ENCODE measurements at places on chromosomes 1 and 21. TPM values are rescaled to one million over a fixed set of nuclear protein-coding genes. Genes with fewer than 3 reads are reported as not detected.

NTMT2 gene
- not detected for total RNA-seq

HTR6 gene
- total RNA-seq = not detected

LEFTY2 gene
- not detected for total RNA-seq

DPYD gene
- 10.3 TPM for total RNA-seq

SLC1A7 gene
- total RNA-seq = not detected

C1QB gene
- not detected for total RNA-seq

GFI1 gene
- 1.2 TPM for total RNA-seq

DNA sequence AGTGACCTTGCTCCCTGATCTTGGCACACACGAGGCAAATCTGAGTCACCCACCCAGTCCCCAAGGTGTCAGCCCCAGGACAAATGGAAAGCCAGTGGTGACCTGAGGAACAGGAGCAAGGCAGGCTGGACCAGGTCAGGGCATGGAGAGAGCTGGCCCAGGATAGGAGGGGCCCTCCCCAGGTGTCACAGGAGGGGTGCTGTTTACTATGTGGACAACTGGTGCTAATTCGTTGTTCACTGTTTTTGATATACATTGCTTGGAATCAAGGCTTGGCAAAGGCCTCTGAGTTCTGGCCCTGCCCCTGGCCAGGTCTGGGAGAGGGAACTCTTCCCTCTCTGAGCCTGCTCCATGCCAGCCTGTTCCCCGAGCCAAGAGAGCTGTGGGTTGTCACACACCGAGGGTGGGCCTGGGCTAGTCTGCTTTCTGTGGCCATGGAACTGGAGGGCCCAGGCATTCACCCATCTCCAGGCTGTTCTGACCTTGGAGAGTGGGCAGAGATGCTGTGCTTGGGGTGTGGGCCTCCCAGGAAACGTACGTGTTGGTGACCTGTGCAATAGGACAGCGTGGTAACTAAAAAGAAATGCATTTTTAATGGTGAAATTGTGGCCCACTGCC is 41.8 kb downstream of the CRYAA start:
- DNase-seq = no peak

GRCh38 chr1:62516600-62516999 is 79.8 kb downstream of the USP1 start:
- DNase-seq = no peak

- no peak for DNase-seq
Observed at GRCh38 chr1:119885903-119886783, 10.2 kb downstream of the ADAM30 start.

- no peak for DNase-seq
Observed at GRCh38 chr21:16678429-16679160, 834.2 kb upstream of the CXADR start.

DNA sequence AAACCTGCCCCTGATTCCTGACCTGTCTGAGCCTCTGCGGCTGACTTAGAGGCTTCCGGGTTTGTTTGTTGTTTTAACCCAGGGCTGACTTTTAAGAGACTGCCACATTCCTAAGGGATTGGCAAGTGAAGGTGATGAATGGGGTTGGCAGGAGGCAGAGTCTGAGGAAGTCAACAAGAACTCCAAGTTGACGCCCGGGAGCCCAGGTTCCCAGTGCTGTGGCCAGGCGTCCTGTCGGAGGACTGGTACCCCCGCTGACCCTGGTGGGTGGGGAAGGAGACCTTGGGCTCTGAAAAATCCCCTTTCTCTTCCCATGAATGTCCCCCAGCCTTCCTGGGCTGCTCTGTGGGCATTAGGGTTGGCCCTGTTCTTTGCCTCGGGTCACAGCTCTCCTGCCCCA is 19.7 kb upstream of the EPS8L3 start:
- no peak for DNase-seq

DNA sequence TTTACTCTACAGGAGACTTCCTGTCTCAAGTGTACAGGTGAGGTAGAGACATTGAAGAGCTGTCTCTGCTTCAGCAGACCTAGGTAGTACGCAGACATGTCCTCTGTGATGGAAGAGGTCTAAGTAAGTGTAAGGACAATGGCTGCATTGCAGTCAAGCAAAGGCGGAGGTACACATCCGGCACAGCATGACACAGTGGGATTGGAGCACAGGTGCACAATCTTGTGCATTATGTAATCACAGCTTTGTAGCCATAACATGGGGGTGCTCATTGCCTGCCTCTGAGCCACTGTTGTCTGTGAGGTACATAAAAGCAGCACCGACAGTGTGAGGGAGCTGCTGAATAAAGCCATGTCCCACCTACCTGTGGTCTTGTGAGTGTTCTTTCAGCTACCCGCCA is 66.4 kb upstream of the CCDC190 start:
- DNase-seq = no peak

- DNase-seq = peak; percentile 63
Observed at GRCh38 chr1:18883636-18884418, 18.5 kb downstream of the ALDH4A1 start.

DNA sequence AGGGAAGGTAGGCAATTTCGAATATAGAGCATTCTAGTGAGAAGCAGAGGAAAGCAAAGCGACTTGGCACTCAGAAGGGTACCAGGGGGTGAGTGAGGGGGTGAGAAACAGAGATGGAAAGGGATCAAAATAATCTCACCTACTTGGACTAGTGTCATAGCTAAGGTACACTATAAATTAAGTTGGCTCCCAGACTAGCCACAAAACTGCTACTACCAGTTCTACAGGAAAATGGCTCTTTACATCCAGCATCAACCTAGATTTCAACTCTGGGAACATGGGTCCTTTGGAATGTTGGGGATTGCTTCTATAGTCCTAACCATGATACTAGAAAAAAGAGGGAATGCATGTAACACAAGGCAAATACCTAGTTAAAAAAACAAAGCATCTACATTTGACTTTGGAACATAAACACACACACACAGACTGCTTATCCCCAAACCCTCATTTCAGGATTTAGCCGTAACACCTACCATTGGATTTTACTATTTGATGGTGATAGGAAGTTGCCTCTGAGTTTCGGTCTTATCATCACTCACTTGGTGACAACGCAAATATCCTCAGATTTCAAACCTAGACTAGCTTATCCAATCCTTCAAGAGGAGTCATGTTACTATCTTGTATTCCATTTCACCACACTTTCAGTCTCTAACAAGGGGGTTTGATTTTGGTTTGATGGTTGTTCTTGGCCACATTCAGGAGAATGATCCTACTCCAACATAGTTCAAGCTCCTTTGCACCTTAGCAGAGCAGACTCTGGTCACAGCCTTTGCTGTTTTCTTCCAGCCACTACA is 5.6 kb downstream of the ZBTB21 start:
- no peak for DNase-seq
